Activated effector memory CD4-positive, alpha-beta T cell treated with anti-CD3 and anti-CD28 coated beads, Interleukin-2, amount 50 U/mL, for 16 hours (primary cell): ENCODE measurements at places on chromosomes 13 and 19.

- no peak for DNase-seq
These were observed 63.9 kb upstream of the ARHGEF7 start for GRCh38 chr13:111051041-111051725.

DNA sequence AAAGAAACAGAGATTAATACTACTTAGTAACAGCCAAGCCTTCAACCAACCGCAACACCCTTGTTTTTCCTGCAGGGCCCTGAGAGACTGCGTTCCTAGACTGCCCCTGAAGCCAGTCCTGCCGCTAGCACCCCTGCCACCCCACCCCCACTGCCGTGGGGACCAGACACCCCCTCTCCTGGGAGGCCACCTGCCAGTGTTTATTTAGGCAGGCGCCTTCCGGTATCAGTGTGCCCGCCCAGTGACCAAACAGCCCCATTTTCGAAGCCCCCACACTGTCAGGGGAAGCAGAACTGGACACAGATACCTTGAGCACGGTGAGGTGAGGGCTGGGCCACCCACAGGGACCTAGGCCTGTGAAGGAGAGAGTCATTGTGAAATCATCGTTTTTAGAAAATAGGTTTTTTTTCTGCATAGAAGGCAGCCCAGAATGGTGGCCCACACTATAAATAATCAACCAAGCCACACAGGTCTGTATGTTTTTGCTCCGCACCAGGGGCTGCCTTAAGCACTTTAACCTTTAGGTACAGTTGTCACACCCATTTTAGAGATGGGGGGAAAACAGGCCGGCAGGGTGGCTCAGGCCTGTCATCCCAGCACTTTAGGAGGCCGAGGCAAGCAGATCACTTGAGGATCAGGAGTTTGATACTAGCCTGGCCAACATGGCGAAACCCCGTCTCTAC is 3.5 kb upstream of the TLE5 start:
- DNase-seq, result no peak

DNA sequence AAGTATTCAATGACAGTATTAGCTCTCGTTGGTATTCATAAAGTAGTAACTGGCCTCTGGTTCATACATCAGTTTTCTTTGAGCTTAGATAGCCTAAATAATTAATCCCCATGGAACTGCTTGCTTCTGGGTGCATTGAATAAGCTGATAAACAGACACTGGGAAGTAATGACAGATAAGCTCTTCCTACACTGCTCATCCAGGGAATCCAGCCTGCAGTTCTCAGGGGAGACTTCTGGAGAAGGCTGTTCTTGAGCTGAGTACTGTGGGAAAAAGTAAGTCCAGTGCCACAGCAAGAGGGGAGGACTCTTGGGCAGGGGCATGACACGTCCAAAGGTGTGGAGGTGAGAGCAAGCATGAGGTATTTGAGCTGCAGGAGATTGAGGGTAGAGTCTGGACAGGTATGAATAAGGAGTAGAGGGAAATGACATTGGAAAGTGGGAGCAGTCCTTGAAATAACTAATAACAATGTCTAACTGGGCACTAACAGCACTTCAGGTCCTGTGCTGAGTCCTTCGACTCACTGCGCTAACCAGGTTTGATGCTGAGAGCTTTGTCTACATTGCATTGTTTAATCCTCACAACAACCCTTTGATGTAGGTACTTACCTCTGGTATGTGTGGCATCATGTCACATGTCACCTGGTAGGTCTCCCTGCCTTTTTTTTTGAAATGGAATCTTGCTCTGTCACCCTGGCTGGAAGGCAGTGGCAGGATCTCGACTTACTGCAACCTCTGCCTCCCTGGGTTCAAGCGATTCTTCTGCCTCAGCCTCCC is 7.2 kb downstream of the GARRE1 start:
- no peak for DNase-seq

GRCh38 chr19:15897026-15897737 is 692 bp downstream of the CYP4F2 start:
- DNase-seq, result no peak

DNA sequence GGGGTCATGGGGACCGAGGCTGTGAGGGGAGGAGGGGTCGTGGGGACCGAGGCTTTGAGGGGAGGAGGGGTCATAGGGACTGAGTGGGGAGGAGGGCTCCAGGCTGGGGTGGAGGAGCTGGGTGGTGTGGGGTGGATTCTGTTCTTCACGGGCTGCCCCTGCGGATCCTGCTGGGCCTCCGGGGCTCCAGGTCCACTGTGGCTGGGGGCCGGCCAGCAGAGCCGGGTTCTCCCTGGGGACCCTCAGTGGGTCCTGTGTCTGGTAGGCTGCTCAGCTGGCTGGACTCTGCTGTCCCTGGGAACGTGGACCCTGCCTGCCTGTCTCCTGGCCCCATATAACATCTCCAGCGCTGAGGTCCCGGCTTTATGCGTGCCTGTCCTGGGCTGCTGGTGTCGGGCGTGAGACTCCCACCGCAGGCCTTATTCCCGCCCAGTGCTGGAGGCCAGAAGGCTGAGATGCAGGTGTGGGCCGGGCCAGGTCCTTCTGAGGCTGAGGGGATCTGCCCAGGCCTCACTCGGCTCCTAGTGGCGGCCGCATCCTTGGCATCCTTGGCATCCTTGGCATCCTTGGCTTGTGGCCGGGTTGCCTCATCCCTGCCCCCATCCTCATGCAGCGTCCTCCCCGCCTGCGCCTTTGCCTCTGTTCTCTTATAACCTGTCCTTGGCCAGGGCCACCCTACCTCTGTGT is 19.8 kb upstream of the GNA15 start:
- no peak for DNase-seq

DNA sequence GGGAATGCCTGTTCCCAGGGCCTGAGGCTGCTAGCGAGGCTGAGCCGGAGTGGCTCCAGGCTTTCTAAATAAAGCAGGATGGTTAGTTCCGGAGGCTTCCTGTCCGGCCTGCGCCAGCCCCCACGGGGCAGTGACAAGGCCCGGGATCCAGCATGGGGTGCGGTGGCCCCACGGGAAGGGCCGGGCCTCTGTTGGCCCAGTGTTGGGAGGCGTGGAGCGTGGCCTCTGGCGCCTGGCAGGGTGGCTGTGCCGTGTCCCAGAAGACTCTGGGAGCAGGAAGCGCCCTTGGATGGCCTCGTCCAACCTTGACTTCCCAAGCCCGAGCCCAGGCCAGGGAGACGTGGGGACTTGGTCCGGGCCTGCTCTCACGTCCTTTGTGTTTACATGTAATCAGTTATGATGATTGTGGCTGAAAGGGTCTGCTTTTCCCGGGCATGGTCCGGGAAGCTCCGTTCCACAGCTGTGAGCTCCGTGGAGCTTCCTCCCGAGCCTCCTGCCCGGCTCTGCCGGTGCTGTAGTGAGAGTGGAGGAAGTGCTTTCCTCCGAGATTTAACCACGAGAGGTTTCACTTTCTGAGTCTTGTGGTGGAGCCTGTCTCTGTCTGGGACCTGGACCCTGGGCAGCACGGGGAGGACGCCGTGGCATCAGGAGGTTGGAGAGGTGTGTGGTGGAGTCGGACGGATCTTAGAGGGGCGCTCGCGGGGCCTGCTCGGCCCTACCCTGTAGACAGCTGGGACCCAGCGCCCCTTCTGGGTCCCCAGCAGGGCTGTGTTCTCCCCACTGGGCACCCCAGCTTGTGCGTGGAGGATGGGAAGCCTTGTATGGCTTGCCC is 4.6 kb downstream of the GNA11 start:
- no peak for DNase-seq

- peak; percentile 69 for DNase-seq
These were observed 3.8 kb upstream of the UQCR11 start for GRCh38 chr19:1609103-1609396.

- DNase-seq, result no peak
These were observed 1.6 kb downstream of the SIGLECL1 start for GRCh38 chr19:51252306-51253079.

- peak; percentile 78 for DNase-seq
These were observed 29.4 kb upstream of the PTPRS start for GRCh38 chr19:5369962-5370367.

DNA sequence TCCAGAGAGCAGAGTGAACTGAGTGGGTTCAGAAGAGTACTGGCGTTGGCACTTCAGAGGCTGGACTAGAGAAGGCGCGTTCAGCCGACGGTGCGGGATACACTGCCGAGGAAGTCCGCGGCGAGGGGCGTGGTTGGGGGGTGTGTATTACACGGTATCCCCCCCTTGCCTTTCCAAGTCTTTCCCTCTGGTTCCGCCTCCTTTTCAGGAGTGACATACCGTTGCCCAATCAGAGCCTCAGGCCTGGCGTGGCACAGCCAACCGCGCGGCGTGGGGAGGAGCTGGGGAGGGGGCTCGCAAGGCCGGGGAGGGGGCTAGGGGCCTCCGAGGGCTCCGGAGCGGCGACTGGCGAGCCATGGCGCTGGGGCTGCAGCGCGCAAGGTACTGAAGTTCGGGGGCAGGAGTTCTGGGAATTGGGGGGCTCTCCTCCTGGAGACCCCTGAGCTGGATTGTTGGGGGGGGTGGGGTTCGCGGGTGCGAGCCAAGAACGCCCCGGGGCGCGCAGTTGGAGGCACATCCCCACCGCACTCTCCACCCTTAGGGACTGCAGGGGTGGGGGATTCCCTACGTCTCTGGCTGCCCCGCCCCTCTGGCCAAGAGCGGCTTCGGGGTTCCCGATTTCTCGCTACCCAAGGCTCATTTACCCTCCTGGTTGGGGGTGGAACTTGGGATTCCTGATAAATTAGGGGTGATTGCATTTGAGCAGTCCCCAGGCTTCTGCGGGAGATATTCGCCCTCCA is at the start of gene HIF3A:
HIF3A (plus strand) TSS at position 321 of the 740 bp plus-strand sequence; CDS start at position 356, 35 bp downstream.
- no peak for DNase-seq

DNA sequence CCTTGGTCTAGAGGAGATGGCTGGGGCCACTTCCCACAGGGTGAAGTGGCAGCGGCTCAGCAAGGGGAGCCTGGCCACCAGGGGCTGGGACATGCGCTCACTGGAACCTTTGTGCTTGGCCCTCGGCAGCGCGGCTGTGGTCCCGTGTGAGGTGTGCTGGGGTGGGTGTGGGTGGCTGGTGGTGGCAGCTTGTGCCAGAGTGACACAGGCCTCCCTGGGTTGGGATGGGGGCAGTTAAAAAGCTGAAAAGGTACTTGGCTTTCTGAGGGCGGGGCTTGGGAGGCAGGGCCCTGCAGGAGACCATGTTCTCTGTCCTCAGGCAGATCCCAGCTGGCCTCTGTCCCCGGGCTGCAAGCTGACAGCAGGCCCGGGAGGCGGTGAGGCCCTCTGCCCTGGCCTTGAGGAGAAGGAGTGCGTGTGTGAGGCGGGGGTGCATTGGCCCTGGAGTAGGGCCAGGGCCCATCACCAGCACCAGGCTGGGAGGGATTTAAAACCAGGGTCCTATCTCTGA is 17.3 kb downstream of the MPND start:
- no peak for DNase-seq

DNA sequence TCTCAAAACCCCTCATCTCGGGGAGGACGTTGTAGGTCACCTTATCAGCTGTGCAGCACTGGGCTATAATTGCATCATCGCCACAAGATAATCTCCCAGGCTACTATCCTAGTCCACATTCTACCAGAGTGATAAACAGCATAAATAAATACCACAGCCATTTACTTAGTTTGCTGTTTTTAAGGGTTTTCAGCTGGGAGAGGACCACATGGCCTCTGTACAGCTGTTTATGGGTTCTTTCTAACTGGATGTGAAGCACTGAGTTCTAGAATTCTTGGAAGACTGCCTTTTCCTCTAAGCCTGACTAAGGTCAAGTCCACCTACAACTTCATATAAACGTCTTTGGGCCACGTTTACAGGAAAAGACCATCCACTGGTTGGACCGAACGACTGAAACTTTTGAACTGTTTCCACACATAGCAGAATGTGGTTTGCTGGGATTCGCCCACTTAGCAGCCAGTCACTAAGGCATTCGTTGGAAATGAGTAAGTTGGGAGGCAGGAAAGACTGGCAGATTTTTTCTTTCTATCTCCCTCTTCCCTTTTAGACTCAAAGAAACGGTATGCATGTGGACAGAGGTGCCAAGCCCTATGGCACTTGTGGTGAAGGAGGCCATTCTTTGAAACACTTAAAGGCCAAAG is 752.5 kb upstream of the SGCG start:
- no peak for DNase-seq

DNA sequence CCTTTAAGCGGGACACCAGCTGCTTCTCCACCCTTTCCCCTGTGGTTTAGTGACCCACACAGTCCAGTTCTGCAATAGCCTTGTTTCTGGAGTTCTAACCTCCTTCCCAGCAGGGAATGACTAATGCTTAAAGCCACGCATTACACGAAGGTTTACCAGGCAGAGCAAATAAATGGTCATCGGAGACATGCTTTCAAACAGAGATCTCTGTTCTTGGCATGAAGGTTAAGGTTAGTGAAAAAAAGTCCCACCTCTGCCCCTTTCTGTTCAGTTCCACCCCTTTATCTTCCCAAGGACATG is 25.3 kb upstream of the MEDAG start:
- no peak for DNase-seq

GRCh38 chr19:33150852-33151518 is 19.1 kb downstream of the WDR88 start:
- DNase-seq, result no peak

- no peak for DNase-seq
These were observed 1701.0 kb downstream of the SLITRK5 start for GRCh38 chr13:89372193-89372592.

DNA sequence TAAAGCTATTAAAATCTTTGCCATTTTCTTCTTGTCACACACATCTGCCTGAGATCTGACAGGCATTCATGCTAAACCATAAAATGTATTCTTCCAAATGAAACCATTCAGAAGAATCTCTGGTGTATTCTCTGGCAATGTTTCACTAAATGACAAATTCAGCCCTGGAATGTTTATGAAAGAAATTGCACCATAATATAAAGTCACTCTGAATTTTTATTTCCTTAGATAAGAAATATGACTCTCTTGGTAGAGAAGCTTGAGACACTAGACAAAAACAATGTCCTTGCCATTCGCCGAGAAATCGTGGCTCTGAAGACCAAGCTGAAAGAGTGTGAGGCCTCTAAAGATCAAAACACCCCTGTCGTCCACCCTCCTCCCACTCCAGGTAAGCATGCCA is 14.3 kb downstream of the OLFM4 start:
- DNase-seq, result no peak

GRCh38 chr19:30566681-30567420 is 194.7 kb downstream of the ZNF536 start:
- DNase-seq, result peak; percentile 42

DNA sequence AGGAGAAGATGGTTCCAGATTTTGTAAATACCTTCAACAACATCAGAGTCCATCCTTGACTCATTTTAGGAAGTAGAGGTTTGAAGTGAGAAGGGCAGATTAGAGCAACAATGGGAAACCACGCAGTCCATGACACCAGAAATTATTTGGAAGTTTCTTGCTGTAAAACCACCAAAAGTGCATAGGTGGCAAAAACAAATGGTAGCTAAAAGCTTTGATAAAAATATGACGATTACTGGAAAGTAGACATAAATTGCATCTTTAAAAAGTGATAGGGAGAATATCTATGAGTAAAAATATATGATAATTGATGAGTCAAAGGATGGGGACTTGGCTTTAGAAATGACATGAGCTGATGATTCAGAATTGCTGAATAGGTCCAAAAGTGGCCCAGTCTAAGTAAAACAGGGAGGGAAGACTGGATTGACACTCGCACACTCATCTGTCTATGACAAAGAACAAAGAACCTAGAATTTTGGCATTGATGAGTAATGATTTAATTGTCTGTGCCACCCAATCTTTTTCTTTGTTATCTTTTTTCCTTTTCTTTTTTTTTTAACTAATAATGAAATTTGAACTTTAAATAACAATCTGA is 472.2 kb downstream of the MYO16 start:
- DNase-seq, result no peak
